ENCODE measurements at places on chromosomes 1 and 21.

GRCh38 chr21:22154579-22155274 lies 1156.5 kb downstream of the NCAM2 start:
- no peak for DNase-seq

GRCh38 chr1:19547814-19548213 lies 62.5 kb upstream of the CAPZB start:
- no peak for DNase-seq

DNA sequence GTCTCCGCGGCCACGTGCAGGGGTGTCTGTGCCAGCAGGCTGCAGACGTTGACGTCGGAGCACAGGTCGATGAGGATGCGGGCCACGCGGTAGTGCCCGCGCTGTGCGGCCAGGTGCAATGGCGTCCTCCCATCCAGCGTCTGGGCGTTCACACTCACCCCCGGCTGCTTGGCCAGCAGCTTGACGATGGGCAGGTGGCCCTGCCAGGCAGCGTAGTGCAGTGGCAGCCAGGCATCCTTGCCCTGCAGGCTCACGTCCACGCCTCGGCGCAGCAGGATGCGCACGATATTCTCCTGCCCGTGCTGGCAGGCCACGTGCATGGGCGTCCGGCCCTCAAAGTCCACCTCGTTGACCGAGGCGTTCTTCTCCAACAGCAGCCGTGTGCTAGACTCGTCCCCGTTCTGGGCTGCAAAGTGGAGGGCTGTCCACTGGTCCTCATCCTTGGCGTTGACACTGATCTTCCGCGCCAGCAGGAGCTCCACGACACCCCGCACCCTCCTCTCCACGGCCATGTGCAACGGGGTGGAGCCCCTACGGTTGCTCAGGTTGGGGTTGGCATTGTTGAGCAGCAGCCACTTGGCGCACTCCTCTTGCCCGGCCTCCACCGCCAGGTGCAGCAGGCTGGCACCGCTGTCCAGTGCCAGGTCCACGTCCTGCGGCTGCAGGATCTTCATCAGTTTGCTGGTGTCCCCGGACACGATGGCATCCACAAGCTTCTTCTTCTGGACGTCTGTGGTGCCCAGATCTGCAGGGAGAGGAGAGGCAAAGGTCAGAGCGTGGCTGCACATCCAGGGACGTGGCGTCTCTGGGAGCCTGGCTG lies 25.4 kb downstream of the RIPK4 start:
- DNase-seq = no peak

DNA sequence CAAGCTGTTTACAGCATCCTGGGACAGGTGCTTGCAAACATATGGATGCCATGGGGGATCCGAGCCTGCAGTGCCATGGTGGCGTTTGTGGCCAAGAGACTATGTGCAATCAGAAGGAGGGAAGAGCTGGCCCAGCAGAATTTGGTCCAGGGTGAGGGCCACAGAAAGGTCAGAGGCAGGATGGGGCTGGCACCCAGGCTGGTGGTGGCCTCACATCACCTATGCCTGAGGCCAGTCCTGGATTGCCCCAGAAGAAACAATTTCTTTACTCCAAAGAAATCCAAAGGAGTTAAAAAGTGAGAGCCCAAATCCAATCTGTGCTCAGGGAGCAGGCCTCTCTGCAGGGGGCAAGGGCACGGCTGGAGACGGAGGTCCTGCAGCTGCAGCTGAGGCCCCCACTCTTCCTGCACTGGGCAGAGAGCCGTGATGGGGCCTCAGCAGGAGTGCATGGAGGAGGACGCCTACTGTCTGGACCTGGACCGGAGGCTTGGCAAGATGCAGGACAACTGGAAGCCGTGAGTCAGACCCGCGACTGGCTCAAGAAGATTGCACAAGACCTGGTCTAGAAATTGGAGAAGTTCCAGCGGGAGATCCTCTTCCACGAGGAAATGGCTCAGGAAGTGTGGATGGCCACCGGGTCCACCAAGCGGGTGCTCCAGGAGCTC lies 163.5 kb downstream of the RYR2 start:
- no peak for DNase-seq

GRCh38 chr1:15963968-15964648 lies 11.8 kb downstream of the ZBTB17 start:
- no peak for DNase-seq

GRCh38 chr1:53321776-53322602 lies 5.9 kb downstream of the LRP8 start:
- DNase-seq = no peak

DNA sequence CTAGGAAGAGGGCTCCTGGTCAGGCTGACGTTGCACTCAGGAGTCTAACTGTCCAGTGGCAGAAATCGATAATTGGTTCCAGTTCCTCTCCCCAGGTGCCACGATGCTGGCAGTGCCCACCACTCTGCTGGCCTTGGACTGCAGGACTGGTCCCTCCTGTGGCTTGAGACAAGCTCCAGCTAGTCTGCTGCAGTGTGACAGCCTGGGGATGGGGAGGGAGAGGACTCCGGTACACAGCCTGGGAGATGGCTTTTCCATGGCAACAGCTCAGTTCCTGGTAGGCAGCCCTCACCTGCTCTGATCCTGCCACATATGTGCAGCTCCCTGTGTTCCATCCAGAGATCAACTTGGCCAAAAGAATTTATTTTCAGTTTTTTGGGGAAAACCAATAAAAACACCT lies 239.3 kb downstream of the KCNJ6 start:
- DNase-seq = no peak

GRCh38 chr1:159941141-159941540 lies 4.3 kb downstream of the IGSF9 start:
- DNase-seq = no peak

DNA sequence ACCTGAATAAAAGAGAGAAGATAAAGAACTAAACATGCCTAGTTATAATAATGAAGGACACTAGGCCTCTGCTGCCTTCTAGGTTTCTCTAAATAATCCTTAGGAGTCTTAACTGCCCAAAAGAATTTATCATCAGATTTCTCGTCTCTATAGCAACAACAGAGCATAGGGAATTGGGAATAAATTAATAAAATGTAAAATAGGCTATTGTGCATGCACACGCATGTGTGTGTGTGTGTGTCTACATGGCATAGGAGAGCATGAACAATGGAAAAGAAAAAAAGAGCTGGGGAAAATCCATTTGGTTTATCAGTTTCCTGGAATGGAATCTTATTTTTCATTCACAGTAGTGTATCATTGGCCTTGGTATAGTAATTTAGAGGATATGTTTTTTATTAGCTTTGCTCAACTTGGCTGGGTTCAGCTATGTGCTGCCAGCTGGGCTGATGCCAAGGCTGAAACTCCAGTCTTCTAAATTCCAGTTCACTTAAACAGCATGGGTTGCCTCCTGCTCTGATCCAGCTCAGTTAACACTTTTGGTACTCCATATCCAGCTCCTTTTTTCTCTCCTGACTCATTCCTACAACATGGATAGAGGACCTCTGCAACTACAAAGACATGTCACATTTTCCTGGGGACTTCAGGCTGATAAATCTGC lies 80.6 kb upstream of the SLFNL1 start:
- DNase-seq = no peak

DNA sequence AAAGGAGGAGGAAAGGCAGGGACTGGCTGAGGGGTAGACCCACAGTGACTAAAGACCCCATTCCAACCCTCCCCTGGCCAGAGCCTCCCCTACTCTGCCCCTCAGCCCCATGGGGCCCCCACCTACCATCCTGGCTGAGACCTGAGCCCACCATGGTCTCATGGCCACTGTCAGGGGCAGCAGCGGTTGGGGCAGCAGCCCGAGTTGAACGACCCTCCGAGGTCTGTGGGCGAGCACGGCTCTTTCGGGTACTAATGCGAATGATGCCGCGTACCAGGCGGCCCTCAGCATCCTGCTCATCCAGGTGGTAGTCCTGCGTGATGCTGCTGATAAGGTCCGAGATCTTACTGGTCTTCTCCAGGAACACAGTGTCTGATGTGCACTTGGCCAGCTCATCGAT lies 9.1 kb downstream of the KDF1 start:
- DNase-seq = no peak

GRCh38 chr1:147622731-147623130 lies 47.6 kb downstream of the ACP6 start:
- no peak for DNase-seq

- DNase-seq = no peak
Observed at GRCh38 chr1:181350131-181350530, 133.2 kb upstream of the CACNA1E start.

DNA sequence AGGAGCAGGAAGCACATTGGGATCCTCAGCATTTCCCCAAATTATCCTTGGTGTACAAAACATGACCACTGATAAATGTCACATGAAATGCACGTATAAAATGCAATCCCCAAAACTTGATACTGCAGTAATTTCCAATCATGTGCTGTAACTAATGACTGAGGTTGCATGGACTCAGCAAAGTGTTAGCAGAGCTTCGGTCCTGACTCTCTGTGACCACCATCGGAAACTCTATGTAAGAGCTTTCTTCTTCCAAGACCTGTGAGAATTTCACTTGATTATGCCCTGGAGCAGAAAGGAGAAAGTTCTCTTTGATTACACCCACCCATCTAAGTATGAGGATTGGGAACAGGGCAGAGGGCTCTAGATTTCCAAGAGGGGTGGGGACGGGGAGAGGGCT lies 908 bp downstream of the CD53 start:
- DNase-seq = no peak

DNA sequence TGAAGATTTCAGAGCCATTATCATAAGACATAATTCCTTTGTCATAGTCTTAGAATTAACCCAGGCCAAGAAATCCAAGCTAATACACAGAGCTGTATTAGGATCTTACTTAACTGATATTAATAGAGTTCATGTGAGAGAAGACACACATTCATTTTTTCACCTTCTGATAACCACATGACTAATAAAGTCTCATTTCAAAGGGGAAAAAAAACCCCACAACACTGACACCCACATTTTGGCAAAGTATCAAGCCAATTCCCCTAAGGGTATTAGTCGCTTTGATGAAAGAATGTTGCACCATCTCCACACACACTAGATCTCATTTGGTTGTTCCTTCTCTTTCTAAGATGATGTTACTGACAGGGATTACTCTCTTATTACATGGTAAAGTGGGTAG lies 344.4 kb upstream of the ESRRG start:
- no peak for DNase-seq

GRCh38 chr1:186454981-186455380 lies 5.9 kb downstream of the PDC start:
- DNase-seq = no peak

DNA sequence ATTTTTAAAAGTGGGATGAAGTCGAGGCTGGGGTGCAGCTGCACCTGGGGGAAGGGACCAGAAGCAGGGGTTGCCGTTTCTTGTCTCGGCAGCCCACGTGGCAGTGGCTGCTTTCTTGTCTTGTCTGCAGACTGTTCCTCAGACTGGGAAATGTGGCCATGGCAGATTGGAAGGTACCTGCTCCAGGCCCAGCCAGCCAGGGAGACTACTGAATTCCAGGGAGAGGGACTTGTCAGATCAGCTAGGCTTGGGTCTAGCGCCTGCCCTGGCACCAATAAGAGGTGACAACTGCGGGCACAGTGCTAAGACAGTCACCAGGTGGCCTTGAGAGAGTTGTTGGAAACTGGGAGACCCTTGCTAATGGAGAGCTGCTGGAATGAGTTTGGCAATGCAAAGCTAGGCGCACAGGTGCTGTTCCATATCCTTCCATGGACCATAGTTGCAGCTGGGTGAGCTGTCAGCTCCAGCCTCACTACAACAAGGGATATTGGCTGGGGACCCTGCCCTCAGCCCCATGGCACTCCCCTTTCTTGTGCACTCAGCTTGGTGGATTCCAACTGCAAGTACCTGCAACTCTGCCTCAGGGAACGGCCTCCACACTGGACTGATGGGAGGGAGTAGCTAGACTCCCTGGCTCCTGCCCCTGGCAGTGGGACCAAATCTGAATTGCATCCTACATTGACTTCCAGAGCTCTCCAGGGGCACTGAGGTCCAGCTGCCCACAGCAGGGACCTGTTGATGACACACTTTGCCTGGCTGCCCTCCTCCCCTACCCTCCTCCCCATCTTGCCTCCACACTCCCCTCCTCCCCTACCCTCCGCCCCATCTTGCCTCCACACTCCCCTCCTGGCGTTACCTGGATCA lies 9.9 kb upstream of the IL22RA1 start:
- DNase-seq = no peak

GRCh38 chr1:58789322-58789856 lies 5.5 kb upstream of the JUN start:
- DNase-seq = no peak

DNA sequence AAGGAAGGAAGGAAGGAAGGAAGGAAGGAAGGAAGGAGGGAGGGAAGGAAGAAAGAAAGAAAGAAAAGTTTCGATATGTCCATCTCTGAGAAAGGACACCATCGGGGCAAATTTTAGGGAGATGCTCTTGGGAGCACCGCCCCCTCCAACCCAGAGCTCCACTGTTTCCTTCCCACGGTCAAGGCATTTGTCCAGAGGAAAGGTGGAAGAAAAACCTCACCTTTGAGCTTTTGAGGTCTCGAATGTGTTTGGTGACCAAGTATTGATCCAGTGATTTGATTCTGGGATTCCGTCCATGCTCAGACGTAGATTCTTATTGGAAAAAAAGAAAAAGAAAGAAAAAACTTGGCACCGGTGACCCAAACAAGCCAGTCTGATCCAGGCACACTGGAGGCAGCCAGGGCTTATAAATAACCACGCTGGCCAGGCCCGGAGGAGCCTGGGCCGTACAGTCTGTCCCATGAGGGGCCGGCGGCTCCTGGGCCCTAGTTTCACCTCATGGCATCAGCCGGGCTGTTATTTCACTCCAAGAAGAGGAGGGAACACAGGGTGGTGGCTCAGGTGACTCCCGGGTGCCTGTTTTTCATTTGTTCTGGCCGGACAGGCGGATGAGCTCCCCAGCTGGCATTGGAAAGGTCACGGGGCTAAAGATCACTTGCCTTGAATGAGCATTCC lies 36.1 kb upstream of the SLC25A33 start:
- no peak for DNase-seq

DNA sequence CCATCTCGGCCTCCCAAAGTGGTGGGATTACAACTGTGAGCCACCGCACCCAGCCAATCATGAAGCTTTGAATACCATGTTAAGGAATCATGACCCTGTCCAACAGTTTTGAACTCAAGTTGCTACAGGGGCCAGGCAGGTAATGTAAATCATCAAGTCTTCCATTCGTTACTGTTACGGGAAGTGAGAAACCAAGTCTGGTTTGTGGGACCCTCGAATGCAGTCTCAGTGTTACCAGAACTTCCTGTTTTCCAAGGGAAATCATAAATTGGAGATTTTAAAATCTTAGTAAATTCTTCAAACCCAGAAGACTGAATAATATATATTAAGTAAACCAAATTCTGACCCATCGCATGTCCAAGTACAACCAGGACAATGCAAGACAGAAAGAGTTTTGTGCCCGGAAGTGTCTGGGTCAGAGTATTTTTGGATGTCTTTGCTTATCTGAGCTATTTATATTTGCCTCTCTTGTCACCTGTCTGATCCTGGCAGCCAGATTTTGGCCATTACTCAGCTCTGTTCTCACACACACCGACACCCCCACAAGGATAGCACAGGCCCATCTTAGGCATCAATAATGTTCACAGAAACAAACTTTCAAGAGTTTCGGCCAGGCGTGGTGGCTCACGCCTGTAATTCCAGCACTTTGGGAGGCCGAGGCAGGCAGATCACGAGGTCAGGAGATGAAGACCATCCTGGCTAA lies 8.8 kb downstream of the ATP5IF1 start:
- DNase-seq = no peak

All from cortex of kidney (tissue), 1 donor.